NAMALWA (cell line): ENCODE measurements at places on chromosomes 7 and 10.

DNA sequence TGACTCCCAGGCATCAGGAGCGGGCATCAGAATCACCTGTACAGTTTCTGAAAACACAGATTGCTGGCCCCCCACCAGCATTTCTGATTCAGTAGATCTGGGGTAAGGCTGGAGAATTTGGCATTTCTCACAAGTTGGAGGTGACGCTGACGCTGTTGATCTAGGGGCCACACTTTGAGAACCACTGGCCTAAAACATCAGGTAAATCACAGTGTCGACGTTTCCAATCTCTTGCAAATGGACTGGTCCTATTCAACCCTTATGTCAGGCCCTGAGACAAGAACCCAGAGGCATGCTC lies 564.0 kb downstream of the KCNMA1 start:
- DNase-seq: no peak

DNA sequence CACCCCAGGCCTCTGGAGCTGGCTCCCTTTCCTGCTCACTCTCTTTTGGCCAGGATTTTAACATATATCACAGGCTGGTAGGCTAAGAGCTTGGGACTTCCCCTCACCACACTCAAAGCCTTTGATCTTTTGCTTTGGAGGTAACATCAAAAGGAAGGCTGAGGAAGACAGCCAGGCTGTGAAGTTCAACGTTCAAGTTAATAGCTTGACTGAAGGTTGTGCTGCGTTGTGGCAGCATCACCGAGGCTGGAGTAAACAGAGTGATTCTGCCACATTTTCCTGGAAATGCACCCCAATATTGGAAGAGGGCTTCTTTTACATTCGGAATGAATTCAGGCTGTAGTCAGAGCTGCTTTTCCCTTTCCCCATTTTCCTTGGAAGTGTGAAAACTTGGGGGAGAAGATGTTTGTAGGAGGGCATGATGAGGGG lies 57.3 kb downstream of the TCF7L2 start:
- DNase-seq: no peak

DNA sequence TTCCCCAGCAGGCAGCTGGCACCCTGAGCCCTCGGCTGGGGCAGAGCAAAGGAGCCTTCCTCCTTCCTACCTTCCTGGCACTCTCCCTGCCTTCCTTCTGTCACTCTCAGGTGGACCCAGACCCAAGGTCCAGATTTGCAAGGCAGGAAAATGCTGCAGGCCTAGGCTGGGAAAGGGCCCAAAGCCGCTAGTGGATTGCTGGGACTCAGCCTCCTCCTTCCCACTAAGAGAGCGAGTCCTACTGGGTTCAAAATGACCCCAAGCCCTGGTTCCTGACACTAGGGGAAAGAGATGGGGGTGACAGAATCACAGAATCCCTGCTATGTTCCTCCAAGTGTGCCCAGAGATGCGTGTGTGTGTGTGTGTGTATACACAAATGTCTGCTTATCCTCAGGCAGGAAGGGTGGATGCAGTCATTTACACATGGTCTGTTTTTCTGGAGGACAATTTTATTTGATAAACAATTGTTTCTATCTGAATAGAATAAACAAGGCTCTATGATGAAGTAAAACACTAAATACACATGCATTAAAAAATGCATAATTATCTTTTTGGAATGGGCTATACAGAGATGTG lies 1.3 kb upstream of the PLAU start:
- no peak for DNase-seq

- no peak for DNase-seq
Observed at GRCh38 chr7:12596225-12596790, 25.8 kb downstream of the SCIN start.

DNA sequence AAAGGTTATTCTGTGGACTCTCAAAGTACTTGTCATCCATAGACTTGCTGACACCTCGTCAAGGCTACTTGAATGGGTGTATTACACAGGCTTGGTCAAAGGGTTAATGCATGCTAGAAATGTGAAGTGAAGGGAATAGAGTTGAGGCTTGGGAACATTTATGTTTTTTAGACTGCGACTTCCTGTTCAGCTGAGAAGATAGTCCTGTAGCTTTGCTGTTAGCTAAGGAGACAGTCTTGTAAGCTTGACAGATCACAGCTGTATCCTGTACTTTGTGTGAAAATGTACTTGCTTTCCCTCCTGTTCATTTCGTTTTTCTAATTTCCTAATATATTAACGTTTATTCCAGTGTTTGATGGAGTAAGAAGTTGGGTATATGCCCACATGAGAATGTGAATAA lies 52.1 kb downstream of the ADD3 start:
- peak; percentile 64 for DNase-seq

DNA sequence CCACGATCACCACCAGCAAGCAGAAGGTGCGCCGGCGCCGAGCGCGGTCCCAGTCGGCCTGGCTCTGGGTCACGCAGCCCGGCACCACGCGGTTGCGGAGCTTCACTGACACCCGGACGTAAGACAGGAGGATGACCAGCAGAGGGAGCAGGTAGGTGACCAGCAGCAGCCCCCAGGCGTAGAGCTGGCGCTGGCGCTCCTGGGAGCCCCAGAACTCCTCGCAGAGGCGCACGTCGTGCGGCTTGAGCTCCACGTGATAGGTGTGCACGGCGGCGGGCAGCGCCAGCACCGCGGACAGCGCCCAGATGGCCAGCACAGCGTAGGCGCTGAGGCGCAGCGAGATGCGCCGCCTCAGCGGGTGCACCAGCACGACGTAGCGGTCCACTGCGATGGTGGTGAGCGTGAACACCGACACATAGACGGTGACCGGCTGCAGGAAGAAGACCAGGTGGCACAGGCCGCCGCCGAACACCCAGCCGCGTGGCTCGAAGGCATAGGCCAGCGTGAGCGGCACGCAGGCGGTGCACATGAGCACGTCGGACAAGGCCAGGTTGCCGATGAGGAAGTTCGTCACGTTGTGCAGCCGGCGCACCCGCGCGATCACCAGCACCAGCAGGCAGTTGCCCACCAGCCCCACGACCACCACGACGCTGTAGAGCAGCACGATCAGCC lies 920 bp downstream of the PRLHR start:
- DNase-seq: no peak

GRCh38 chr7:151210087-151210854 lies at the start of gene H2BK1:
Gene H2BK1 (minus strand): TSS chr7:151210488. CDS start chr7:151210318, 170 bp downstream.
- DNase-seq: no peak

- peak; percentile 28 for DNase-seq
Observed at GRCh38 chr7:14000247-14000646, 10.8 kb upstream of the ETV1 start.
